ENCODE measurements at places on chromosomes 6 and 20.

GRCh38 chr6:16106991-16107787 lies 21.7 kb upstream of the MYLIP start:
- DNase-seq: no peak

GRCh38 chr6:166297606-166298005 lies 10.6 kb downstream of the PRR18 start:
- no peak for DNase-seq

GRCh38 chr6:116010386-116010785 lies 50.3 kb downstream of the FRK start:
- DNase-seq: no peak

DNA sequence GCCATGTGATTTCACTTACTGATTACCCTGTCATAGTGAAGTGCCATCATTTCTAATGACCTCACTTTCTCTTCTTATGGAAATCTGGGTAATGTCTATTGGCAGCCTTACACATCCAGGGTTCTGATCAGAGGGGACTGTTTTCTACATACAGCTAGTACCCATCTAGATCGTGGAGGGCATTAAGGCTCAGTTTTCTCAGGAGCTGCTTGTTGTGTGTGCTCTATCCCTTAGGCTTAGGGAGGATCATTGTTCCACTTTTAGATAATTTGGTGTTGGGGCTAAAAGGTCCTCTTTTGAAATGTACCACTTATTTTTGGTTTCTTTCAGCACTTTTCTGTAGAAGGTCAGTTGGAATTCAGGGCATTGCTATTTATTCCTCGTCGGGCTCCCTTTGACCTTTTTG lies 3.8 kb downstream of the HSP90AB1 start:
- DNase-seq: no peak

DNA sequence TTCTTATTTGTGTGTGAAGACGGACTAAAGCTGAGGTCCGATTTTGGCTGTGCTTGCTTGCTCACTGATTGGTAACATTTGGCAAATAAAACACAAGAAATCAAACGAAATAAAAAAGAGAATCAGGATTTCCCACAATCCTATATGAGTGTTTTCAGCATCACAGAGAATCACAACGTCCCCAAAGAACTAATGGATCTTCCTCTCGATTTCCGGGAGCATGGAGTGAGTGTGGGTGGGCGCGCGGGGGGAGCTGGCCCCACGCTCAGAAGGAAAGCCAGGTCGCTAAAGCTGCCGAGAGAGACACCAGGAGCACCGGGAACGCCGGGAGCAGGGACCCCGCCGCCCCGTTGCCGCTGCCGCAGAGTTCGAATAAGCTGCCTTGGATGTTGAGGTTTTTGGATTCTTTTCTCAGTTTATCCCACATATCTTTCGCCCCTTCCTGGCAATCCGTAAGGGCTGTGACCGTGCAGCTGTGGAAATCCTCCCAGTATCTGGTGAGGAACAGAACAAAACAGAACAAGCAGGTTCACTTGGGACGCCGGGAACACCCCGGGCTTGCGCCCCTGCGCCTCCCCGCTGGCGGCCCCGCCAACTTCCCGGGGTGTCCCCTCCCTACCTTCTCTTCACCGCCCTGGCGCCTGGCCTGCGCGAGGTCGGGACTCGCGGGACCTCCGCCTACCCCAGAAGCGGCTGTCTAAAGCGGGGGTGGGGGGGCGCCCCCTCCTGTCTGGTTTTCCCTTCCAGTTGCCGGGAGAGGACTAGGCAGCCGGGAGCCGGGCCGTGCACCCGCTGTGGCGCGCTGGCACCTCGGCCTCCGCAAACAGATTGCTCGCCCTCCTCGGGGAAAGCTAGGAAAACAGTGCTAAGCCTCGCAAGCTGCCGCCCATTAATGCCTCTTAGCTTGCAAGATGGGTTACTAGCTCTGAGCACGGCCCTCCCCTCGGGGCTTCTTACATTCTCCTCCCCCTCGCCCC lies 7.7 kb downstream of the NRN1 start:
- DNase-seq: no peak

- no peak for DNase-seq
Observed at GRCh38 chr20:21577551-21577950, 63.7 kb upstream of the NKX2-2 start.

GRCh38 chr6:36289281-36289878 lies 19.5 kb downstream of the PNPLA1 start:
- no peak for DNase-seq

- no peak for DNase-seq
Observed at GRCh38 chr6:100176311-100176950, 182.4 kb upstream of the MCHR2 start.

GRCh38 chr6:83867527-83868161 lies 8.2 kb downstream of the CYB5R4 start:
- no peak for DNase-seq

- no peak for DNase-seq
Observed at GRCh38 chr6:158033751-158034702, 52.4 kb downstream of the SYNJ2 start.

GRCh38 chr20:24580855-24581254 lies 111.4 kb downstream of the SYNDIG1 start:
- no peak for DNase-seq

Measured in activated T-helper 9 cell treated with anti-CD3 and anti-CD28 coated beads, Interleukin-2, amount 50 U/mL, for 16 hours (primary cell).